T-cell (primary cell): ENCODE measurements at places on chromosomes 5 and 9.

GRCh38 chr5:138961221-138961620 lies 86.1 kb upstream of the LRRTM2 start:
- DNase-seq = no peak

- no peak for DNase-seq
These were observed 27.1 kb downstream of the LCP2 start for GRCh38 chr5:170270293-170271069.

DNA sequence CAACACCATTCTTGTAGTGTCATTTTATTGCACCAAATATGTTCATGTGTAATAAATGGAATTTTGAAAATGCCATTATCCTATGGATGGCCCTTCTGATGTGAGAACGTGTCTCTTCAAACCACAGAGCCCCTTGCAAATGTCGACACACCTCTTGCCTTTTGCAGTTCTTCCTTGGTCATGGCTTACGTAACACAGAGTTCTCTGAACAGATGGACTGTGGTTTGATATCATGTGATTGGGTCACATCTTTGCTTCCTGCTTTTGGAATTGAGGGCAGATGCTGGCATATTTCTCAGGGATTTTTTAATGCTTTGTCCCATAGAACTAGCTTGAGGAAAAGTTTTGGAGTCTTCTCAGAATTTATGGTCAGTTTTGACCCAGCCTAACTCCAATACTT lies 4.6 kb downstream of the TGFBR1 start:
- no peak for DNase-seq

DNA sequence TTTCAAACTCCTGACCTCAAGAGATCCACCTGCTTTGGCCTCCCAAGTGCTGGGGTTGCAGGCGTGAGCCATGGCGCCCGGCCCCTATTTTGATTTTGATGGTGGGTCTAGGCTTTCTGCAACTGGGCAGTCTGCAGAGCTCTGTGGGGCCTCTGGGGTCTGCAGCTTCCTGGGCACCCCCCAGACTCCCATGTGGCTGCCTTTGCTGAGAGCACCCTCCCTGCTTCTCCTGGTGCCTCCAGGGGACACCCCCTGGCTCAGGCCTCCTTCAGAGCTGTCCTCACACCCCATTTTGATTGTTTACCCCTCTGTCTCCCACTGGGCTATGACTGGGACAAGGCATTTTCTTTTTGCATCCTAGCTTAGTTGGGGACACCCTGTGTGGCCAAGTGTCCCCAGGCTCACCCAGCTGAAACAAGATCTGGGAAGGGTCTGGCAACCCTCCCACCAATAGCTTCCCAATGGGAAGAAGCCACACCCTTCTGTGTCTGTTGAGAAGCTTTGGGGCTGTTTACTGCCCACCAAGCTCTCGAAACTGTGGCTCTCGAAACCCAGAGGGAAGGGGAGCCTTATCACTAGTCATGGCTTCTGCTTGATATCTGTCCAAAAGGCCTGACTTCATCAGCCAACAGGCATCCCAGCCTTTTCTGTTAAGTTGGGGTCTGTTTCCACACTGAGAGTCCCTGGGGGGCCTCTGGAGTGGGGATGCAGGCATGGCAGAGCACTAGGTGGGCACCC lies 204.4 kb upstream of the IER5L start:
- no peak for DNase-seq

DNA sequence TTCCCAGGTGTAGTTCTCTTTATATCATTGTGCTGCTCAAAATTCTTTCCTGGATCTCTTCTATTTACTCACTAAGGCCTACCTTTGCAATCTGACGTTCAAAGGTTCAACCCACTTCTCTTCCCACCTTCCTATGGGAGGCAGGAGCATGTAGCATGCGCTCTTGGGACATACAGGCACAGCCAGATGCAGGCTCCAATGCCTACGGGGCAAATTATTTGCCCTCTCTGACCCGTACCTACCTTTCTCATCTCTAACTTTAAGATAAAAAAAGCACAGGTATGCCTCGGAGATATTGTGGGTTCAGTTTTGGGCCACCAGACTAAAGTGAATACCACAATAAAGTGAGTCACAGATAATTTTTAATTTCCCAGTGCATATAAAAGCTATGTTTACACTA lies 460.5 kb downstream of the CCDC171 start:
- no peak for DNase-seq

- DNase-seq = no peak
These were observed 47.8 kb upstream of the INSYN2B start for GRCh38 chr5:170028124-170028523.

DNA sequence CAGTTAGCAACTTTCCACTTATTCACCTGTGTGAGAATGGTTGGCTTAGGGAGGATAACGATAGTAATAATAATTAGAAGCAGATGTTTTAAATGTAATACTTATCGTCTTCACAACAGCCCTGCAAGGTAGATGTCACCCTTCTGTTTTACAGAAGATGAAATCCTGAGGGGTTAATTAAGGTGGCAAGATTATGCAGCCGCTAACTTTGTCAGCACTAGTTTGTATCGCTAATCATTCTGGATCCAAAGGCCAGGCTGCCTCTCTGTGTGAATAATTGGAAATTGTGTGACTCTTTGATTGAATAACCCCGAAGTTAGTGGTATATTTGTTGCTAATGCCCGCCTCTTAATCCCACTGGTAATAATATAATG lies 635 bp downstream of the IFT74 start:
- no peak for DNase-seq

DNA sequence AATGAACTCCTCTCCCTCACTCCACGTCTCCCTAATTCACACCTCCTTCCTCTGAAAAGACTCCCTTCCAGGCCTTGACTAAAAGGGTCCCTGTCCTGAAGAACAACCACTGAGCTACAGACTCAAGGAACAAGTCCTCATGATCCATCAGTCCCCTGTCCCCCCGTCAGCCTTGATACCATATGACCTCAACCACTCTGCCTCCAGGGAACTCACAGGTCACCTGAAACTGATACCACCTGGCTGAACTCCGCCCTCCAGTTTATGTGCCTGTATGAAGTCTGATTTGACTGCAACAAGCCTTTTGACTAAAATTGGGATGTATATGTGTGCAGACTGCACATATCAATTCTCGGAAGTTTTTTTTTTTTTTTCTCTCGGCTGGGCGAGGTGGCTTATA lies 88.7 kb downstream of the UGCG start:
- no peak for DNase-seq

GRCh38 chr5:68258531-68258930 lies 43.0 kb downstream of the PIK3R1 start:
- no peak for DNase-seq

GRCh38 chr9:98291820-98292219 lies 36.4 kb upstream of the TBC1D2 start:
- no peak for DNase-seq

GRCh38 chr9:84270847-84271530 lies 69.6 kb downstream of the SLC28A3 start:
- DNase-seq = no peak

GRCh38 chr9:36637491-36638270 lies 65.0 kb downstream of the MELK start:
- no peak for DNase-seq

- peak; percentile 61 for DNase-seq
These were observed 18.0 kb downstream of the MGAT1 start for GRCh38 chr5:180784497-180785097.

- DNase-seq = no peak
These were observed 192.7 kb upstream of the NR4A3 start for GRCh38 chr9:99628849-99629620.
